CD4-positive, alpha-beta T cell (primary cell): ENCODE measurements at places on chromosomes 12 and 14.
A peak's percentile ranks its signal among the peaks of the same experiment; 100 is the strongest.

DNA sequence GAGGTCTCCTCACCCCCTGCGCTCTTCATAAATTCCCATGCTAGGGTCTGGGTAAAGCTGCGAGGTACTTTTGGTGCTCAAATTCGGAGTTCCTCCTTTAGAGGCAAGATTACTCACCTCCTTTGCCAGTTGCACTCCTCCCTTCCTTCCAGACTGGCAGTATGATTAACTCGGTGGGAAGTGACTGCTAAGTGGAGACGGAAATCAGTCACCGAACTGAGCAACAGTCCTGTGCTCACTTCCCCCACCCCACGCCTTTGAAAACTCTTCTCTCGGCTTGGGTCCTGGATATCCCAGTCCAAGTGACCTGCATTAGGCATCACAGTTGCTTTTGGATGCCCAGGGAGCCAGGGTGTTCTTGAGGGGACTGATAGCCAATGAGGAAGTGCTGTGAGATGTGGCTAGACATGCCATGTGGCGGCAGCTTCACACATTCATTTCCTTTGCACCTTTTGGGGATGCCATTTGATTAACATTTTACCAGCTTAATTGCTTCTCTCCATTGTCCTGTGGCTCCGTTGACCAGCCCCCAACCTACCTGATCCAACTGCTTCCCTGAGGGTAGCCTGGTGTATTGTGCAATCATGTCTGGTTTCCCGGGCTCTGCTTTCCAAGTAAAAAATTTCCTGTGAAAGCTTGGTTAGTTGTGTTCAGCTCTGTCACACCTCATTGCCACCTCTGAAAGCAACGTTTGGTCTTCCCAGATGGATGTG, 840 bp downstream of the PNP start:
- DNase-seq, result peak; percentile 65

DNA sequence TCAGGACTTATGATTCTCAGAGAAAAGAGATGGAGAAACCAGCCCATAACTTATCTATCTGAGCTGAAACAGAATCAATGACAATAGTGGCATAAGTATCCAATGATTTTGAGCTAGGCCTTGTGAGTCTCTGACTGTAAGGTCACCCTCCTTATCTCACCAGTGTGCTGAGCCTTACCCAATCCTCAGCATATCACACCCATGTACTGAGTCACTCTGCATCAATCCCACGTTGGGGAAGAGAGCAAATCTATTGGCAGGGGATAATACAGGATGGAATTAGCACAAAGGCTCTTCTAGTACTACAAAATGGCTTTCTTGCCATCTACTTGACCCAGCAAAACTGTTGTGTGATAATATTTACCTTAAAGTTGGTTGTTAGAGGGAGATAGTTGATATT, 997.8 kb downstream of the NRXN3 start:
- DNase-seq, result no peak

DNA sequence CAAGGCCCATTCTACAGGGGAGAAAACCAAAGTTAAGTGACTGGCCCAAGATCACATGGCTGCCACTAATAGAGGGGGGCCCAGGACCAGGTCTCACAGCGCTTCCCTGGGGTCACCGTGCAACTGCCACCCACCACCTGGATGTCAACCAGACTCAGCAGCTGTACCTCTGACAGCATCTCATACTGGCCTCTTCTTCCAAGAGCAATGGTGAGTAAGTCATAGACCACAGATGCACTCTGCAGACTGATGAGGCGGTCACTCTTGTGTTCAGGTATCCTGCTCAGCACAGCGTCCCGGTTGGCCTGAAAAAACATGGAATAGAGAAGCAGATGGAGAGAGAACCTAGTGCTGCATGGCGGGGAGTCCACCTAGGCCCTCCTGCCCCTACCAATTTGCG, 139.9 kb downstream of the TTC7B start:
- no peak for DNase-seq

DNA sequence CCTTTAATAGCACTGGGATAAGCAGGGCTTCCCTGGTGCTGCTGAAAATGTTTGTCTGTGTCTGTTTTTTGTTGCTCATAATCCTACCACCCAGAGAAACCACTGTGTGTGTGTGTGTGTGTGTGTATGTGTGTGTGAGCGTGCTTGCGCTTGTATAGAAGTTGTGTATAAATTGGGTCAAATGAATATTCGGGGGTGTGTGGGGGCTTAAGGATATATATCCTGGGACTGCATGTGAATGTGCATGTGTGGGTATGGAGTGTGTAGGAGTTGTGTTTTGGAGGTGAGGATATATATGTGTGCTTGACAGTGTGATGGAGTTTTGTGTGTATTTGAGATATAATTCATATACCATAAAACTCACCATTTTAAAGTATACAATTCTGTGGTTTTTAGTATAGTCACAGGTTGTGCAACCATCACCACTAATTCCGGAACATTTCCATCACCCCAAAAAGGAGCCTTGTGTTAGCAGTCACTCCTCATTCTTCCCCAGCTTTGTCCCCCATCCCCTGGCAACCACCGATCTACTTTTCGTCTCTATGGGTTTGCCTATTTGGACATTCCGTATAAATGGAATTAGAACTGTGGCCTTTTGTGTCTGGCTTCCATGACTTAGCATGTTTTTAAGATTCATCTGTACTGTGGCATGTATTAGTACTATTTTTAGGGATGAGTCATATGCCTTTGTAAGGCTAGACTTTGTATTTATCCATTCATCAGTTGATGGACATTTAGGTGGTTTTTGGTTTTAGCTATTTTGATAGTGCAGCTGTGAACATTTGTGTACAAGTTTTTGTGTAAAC, 25.6 kb downstream of the TCTN1 start:
- no peak for DNase-seq

DNA sequence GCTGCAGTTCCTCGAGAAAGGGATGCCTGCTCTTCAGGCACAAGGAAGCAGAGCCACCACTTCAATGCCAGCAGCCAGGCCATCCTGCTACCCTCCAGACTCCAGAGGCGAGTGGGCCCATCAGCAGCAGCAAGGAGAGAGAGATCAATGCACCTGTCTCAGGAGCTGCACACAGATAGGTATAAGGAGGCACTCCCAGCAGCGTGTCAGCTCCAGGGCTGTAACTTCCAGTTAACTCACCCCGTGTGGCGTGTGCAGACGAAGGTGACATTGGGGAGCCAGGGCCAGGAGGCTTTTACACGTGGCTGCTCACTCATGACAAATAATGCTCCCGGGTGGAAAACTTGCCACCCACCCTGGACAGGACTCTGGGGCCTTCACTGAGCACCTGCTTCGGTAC, 24.2 kb downstream of the GALNT16 start:
- DNase-seq, result no peak
